ENCODE measurements at places on chromosomes 1 and 21.

DNA sequence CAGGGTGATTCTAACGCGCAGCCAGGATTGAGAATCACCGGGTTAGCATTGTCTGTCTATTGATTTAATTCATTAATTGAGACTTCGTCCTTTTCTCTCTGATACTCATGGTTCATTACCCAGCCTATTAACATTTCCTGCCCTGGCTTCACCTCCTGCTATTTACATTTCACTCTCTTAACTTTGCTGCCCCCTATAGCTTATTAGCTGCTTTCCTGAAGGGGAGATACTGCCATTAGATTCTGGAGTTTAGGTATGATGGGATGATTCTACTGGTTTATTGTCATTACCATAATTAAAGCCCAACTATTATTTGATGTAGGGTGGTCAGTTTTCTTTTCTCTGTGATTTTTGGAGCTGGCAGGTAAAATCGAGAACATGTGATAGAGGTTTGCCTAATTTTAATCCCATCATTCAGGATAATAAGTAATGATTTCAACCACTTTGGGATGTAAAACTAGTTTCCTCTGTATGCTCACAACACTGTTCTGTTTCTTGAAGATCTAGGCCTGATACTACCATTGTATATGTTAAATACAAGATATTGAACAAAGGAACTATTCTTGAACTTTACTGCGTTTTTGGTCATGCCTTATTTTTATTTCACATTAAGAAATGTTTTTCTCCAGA lies 6.4 kb downstream of the PPP2R5A start:
- DNase-seq: no peak

- DNase-seq: no peak
Observed at GRCh38 chr1:115650961-115651360, 9.2 kb downstream of the VANGL1 start.

- no peak for DNase-seq
Observed at GRCh38 chr1:17027900-17028299, 16.2 kb upstream of the ATP13A2 start.

DNA sequence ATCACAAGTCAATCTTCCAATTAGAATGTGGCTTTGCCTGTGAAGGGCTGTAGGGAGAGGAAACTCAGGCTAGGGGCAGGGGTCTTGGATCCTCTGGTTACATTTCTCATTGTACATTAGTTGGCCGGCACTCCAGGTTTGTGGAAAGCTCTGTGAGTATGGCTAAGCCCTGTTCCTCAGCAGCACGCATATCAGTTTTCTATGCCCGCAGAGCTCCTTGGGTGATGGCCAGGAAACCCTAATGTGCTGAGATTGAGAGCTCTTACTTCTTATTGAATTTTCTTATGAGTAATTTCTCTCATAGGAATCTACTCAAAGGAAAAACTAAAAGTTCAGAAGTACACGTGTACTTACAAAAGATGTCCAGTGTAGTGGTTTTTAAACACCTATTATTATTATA lies 30.7 kb upstream of the STMN1 start:
- no peak for DNase-seq

- no peak for DNase-seq
Observed at GRCh38 chr21:38384675-38385426, 113.4 kb downstream of the ERG start.

GRCh38 chr21:37405629-37406028 lies 39.1 kb downstream of the DYRK1A start:
- no peak for DNase-seq

DNA sequence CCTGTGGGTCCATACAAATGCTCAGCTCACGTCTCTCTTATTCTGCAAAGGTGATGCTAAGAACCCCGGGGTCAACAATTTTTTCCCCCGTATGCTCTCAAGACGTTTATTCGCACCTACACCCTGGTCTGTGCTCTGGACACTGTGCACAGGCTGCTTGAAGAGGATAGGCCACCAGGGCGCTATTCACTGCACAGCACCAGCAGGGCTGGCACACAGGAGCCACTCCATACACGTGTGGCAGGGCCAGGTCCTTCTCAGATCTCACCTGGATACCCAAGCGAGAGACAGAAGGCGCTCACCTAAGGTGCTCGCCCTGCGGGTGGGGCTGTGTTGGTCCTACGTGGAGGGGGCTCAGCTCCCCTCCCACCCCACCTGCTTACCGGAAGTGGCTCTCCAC lies 16.7 kb downstream of the TMEM63A start:
- DNase-seq: peak; percentile 43

DNA sequence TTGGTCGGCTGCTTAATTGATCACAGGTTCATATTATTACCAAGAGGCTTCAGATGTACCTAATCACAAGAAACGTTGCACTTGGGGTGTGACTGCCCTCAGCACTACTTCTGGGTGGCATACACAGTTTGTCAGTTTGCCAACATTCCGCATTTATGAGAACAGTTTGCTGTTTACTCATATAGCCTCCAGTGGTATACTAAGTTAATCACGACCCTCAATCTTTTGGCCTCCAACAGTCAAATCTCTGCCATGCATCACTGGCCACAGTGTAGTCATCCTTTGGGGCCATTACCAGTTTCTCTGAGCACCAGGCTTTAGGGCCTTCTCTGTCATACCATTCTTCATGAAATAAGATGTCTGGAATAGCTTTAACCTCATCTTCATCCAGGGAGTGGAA lies 62.8 kb upstream of the BCL9 start:
- no peak for DNase-seq

DNA sequence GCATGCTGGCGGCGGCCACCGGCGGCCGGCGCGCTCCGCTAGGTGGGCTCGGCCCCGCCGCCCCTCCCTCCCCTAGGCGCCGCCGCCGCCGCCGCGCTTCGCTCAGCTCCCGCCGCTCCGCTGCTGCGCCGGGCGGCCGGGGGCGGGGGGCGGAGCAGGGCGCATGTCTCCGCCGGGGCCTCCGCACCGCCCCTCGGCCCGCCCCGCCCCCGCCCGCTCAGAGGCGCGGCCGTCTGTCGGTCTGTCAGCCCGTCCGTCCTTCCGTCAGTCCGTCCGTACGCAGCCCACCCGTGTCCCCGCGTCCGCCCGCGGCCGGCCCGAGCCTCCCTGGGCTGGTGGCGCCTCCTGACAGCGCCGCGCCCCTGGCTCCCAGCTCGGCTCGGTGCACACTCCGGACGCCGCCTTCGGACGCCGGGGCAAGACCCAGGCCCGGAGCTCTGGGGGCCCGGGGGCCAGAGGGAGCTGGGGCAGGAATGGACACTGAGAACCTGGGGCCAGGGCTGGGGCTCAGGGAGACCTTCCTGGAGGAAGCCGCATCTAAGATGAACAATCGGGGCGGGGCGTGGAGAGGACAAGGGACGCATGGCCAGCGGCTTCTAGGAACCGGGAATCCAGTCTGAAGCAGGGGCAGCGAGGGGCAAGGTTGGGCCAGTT lies at the start of gene GPR153:
GPR153 (minus strand) TSS at position 138 of the 654 bp plus-strand sequence. CDS start 6,193 bp downstream, outside the sequence.
- no peak for DNase-seq

- no peak for DNase-seq
Observed at GRCh38 chr21:44858291-44858690, 15.2 kb downstream of the PTTG1IP start.

- peak; percentile 2 for DNase-seq
Observed at GRCh38 chr1:79052829-79053449, 46.4 kb upstream of the ADGRL4 start.

- DNase-seq: no peak
Observed at GRCh38 chr1:190679454-190679853, 201.8 kb upstream of the BRINP3 start.

DNA sequence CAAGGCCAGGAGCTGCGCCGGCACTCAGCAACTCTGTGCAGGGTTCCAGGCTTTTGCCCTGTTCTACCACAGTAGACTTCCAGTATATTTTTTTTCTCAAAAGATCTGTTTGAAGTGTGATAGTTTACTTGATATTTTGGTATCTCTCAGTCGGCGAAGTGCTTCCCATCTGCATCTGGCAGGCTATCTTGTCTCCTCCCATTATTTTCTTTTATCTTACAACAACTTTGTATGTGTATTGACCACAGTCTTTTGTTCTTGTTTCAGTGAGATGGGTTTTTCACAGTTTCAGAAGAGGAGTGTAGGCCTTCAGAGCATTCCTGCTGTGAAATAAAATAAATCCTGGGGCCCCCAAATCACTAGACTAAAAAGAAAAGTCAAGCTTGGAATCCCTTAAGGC lies 292.9 kb downstream of the PTGER3 start:
- DNase-seq: no peak

All from CD4-positive, alpha-beta T cell (primary cell).